ENCODE measurements at places on chromosomes 5 and 9.

DNA sequence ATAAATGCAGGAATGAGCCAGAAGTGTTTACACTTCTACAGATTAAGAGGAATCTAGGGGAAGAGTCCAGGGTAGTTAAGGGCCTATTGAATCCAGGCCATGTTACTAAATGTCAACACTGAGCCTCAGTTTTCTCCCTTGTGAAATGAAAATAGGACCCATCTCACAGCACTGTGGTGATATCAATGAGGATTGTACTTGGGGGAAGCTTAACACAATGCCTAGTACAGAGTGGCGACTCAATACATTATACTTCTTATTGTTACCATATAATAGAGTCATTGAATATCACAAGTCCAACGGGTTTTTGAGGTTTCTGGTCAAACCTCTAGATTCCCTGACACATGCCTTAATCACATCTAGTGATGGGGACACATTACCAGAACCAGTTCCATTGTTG is 4.6 kb downstream of the TRUB2 start:
- DNase-seq = no peak

- DNase-seq = no peak
These were observed 223.0 kb upstream of the NUDT12 start for GRCh38 chr5:103785569-103785968.

- DNase-seq = no peak
These were observed 7.2 kb downstream of the HMGCS1 start for GRCh38 chr5:43305948-43306565.

- no peak for DNase-seq
These were observed 152.7 kb upstream of the ACTBL2 start for GRCh38 chr5:57635146-57635777.

- no peak for DNase-seq
These were observed 42.2 kb downstream of the NEURL1B start for GRCh38 chr5:172683264-172683644.

DNA sequence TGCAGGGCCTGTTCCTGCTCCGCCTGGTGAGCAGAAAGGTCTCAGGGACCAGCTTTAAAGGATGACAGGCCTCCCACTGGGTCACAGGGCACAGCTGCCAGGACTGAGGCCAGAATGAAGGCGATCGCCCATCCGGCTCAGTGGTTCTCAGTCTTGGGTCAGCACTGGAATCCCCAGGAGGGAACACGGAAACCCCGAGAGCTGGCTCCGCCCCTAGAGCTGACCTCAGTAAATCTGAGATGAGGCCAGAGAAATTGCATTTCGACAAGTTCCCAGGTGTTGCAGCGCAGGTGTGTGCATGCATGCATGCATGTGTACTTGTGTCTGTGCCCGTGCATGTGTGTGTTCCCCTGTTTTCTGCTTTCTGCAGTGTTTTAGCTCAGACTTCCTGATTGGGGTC is 47.2 kb upstream of the KCNMB1 start:
- peak; percentile 31 for DNase-seq

DNA sequence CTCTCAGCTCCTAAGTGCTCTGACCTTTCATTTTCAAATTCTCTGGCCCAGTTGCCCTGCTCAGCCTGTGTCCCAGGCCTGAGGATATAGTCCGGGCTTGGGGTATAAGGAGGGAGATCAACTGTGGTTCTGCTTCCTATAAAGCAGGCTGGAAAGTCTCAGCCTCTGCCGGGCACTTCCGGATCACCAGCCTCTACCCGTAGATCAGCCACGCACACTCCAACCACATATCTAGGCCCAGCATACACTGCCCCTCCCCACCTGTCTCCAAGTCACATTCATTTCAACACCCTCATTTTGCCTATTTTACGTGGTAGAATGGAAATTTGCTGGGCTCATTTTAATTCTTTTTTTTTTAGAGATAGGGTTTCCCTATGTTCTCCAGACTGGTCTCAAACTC is 3.1 kb downstream of the ZER1 start:
- no peak for DNase-seq

GRCh38 chr9:124209279-124209678 is 48.5 kb upstream of the NEK6 start:
- DNase-seq = no peak

DNA sequence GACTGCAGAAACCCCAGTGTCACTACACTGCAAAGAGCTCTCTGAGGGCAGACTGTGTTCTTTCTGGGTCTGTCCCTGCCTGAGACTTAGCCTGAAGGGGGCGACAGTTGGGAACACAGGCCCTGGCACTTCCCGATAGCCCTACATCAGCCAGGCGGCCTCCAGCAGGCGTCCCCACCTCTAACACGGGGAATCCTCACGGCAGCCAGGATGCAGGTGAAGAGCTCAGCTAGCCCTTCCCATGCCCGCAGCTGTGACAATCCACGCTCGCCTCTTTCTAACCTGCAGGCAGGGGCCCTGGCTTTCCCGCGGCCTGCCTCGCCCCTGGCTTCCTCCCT is 5.9 kb downstream of the MED22 start:
- DNase-seq = no peak

GRCh38 chr5:51194671-51195070 is 188.6 kb upstream of the ISL1 start:
- no peak for DNase-seq

- DNase-seq = no peak
These were observed 121.4 kb upstream of the MVB12B start for GRCh38 chr9:126205265-126205664.

DNA sequence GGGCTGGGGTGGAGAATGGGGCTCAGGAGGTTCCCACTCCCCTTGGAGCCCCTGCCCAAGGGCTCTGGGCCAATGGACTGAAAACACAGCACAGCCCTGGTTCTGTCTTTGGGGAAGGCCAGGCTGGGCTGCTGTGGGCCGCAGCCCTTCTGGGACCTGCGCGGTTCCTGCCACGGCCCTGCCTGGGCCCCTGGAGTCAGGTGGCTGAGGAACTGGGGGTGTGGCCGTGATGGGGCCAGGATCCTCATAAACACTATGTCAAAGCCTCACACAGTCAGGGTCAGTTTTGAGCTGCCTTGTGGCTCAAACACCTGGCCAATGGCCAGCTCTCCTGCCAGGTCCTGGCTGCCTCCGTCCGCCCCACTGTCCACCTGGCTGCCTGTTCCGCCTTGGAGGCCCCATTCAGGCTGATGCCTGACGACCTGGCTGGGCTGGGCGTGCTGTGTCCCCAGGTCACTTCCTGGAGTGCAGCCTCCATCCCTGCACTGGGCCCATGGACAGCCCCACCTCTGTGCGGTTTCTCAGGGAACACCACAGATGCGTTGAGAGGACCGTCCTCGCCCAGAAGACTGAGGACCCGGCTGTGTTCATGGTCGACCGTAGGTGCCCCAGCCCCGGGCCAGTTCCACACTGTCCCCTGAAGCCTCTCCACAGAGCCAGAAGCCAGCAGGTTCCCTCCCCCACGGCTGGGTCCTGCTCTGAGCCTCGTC is 27.5 kb downstream of the PAEP start:
- no peak for DNase-seq

DNA sequence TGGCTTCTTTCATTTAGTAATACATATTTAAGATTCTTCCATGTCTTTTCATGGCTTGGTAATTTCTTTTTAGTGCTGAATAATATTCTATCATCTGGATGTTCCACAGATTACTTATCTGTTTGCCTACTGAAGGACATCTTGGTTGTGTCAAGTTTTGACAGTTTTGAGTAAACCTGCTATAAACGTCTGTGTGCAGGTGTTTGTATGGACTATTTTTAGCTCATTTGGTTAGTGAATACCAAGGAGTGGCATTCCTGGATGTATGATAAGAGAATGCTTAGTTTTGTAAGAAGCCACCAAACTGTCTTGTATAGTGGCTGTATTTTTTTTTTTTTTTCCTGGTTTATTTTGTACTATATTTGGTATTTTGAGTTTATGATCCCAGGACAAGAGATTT is 38.4 kb downstream of the PRRC1 start:
- DNase-seq = no peak

DNA sequence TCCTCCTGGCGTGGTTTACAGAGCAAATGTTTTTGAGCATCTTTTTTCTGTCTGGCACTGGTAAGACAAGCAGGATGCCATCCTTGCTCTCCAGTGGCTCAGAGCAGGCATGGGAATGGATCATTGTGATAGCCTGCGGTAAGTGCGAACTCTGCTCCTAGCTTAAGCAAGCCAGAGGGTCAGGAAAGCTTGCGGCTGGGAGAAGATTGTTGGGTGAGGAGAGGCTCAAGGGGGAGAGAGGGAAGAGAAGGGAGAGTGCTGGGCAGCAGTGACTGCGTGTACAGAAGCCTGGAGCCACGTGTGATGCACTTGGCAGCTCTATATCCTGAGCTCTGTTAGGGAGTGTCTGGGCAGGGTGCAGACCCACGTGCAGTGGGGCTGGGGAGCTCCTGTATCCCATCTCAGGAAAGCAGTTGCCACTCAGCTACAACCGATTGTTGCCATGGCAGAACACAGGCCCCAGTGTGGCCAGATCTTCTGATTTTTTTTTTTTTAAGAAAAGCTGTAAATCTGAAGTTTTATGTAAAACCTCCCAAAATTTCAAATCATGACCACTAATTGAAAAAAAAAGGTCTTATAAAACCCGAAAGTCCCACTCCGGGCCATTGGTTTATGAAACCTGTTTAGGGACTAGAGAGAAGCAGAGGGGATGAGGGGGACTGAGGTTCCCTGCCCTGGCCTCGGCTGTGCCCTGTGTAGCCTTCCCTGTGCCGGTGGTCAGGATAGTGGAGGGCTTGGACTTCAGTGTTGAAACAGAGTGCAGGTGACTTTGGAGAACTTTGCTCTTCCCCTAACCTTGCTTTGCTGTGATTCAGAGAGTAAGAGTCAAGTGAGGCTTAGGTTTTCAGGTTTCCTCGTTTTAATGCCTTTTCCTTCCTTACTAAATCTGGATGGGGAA is 67.3 kb downstream of the ZNF618 start:
- DNase-seq = no peak

DNA sequence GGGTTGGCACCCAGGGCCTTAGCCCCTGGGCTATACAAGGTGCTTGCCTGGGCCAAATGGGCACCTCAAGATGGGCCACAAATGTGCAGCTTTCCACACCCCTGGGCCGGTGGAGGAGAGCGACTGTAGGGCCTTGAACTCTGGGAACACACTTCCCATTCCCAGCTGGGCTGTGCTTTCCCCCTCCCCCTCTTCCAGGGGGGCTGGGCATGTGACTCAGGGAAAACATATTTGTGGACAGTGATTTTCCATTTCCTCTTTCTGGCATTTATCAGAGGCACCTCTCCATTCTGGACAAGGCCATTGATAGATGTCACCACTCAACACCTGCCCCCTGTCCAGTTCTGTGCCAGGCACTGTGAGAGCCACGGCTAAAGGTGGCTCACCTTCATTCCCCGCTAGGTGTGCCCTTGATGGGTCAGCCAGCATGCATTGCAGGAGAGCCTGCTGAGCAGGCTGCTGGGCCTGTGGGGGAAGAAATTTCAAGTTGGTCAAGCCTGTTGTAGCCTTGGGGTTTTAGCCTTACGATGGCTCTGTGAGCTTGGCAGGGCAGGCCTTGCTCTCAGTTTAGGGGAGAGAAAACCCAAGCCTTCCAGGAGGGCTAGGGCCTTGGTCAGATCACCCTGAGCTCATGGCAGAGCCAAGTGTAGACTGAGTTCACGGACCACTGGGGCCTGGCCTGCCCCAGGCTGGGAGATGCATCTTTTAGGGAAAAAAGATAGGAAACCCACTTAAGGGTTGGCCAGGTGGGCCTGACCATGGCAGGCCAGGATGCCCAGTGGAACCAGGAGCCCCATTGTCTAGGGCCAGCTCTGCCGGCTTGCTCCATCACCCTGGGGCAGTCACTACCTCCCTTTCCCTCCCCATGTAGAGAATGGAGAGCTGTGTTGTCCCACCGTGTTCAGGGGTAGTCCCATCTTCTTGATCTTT is 113.9 kb downstream of the DAB2IP start:
- DNase-seq = no peak

DNA sequence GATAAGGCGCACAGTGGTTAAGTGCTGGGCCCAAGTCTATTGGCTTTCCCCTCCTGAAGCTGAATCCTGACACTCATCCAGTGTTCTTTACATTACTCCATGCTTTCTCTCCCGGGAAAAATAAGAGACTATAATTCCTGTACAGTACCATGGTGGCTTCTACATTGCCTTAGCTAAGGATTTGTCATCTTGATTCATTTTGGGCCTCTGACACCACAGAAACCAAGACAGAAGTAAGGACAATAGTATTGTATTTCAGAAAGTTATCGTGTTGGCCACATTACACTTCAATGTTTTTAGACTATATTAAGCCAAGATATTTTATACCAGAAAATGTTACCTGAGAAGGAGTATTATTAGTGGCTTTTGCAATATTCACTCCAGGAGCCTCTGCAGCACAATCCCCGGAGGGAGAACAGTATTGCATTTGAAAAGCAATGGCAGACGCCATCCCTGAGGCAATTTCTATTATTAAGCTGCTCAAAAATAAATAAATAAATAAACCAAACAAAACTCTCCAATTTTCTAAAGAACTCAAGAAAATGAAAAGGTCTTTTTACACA is 267.9 kb downstream of the ENC1 start:
- no peak for DNase-seq

DNA sequence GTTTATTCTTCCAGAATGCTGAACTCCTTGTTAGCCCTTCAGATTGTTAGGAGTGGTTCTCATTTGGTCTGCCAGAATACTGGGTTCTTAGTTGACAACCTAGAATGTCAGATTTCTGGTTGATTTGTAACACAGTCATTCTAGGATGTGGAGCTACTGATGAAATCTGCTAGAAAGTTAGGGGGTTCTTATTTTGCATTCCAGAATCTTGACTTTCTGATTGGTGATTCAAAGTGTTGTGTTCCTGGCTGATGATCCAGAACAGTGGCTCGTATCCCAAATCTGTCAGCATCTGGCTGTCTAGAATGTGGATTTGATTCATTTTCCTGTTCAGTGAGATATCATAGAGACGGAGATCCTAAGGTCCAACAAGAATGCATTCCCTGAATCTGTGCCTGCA is 21.9 kb downstream of the PTGS1 start:
- no peak for DNase-seq

DNA sequence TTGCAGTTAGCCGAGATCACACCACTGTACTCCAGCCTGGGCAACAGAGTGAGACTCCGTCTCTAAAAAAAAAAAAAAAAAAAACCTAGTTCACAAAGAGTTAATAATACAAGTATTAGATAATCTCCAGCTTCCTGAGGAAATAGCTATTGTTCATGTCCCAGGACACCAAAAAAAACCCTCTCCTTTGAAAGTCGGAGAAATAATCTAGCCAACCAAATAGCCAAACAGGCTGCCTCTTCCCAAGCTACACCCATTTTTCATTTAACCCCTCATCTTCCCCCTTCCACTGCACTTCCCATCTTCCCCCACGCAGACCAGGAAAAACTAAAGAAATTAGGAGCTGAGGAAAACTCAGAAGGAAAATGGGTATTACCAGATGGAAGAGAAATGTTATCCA is 23.6 kb downstream of the CNOT8 start:
- DNase-seq = no peak

DNA sequence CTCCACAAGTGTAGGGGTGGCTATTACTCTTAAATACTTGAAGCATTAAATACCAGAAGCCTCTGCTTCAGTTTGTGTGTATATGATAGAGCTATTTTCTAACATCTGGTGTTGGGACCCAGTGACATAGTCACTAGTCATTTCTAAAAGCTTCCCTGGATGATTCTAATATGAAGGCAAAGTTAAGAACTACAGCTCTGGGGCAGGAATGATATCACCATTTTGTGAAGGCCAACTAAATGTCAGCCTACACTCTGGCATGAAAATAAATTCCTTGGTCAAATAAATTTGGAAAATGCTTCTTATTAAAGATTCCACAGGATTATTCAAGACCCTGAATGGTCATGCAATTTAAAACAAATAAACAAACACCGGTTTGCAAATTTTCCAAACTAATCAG is 197.7 kb downstream of the PLK2 start:
- DNase-seq = no peak

GRCh38 chr9:21624675-21625644 is 142.8 kb upstream of the IFNE start:
- no peak for DNase-seq

Data from right lobe of liver (tissue), 6 donors.